Hippocampal formation (tissue), 2 donors: ENCODE measurements at places on chromosomes 7 and 10.

GRCh38 chr10:119518936-119519335, 23.6 kb downstream of the RGS10 start:
- no peak for DNase-seq

DNA sequence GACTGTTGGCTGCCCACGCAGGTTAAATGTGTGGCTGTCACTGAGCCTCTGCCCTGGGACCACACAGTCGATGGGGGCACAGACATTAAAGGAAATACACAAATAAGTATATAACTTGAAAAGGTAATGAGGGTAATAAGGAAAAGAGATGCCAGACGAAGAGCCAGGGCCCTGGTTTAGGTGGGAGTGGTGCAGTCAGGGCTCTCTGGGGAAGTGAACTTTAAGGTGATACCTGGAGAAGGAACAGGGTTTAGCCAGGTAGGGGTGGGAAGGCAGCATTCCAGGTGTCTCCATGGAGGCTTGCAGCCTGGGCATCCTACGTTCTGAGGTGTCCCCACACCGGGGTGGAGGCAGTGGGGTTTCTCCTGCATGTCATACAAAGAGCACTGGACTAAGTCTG, 50.4 kb downstream of the UNC5B start:
- no peak for DNase-seq

GRCh38 chr10:108586424-108586823, 1336.9 kb downstream of the XPNPEP1 start:
- DNase-seq, result no peak

DNA sequence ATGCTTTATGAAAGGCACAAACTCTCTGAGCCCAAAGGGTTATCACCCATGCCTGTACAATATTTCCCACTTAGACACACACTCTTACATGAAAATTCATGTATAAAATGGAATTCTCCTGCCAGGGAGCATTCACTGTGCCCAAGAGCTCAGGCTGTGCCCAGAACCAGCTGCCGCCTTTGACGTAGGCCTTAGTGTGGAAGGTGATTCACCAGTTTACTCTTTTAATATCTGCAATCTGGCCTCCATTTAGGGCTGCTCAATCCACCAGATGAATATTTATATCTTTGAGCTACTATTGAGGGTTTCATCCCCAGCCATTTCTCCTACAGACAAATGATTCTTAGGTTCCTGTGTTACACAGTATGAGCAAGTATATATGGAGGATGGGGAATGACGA, 849.7 kb downstream of the CNTNAP2 start:
- DNase-seq, result no peak

DNA sequence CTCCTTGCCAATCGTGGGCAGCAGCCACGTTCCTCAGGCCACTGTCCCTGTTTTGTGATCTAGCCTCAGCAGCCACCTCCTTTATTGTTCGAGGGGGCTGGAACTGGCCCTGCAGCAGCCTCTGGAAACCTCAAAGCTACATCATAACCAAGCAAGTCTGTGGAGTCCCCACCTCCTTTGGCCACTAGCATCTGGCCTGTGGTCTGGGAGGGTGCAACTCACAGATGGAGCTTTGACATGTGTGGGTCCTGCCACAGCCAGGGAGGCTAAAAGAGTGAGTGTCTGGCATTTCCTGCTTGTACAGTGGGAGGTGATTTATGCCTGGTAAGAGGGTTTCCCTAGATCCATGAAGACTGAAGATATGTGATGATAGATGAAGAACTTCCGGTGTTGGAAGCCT, 32.3 kb upstream of the NUB1 start:
- no peak for DNase-seq

GRCh38 chr10:11208908-11209829, 191.5 kb downstream of the CELF2 start:
- DNase-seq, result no peak

DNA sequence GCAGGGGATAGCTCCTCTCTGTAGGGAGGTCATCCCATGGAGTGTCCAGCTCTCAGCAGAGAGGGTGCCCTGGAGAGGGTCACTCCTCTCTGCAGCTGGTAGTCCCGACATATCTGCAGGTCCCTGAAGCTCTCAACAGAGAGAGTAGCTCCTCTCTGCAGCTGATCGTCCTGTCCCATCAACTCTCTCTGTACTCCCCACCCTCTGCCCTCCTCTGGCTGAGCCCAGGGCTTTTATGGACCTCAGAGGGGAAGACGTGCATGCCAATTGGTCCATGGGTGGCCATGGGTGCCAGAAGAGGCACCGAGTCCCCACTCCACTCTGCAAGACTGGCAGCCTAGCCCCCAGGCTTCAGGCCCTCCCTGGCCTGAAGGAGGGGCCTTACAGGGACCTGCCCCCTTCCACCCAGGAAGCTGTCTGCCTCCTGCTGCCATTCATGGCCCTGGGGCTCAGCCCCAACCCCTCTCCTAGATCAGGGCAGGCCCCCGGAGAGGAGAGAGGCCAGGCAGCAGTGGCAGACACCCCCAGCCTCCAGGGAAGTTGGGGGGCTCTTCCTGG, 9.0 kb upstream of the BLVRA start:
- no peak for DNase-seq

DNA sequence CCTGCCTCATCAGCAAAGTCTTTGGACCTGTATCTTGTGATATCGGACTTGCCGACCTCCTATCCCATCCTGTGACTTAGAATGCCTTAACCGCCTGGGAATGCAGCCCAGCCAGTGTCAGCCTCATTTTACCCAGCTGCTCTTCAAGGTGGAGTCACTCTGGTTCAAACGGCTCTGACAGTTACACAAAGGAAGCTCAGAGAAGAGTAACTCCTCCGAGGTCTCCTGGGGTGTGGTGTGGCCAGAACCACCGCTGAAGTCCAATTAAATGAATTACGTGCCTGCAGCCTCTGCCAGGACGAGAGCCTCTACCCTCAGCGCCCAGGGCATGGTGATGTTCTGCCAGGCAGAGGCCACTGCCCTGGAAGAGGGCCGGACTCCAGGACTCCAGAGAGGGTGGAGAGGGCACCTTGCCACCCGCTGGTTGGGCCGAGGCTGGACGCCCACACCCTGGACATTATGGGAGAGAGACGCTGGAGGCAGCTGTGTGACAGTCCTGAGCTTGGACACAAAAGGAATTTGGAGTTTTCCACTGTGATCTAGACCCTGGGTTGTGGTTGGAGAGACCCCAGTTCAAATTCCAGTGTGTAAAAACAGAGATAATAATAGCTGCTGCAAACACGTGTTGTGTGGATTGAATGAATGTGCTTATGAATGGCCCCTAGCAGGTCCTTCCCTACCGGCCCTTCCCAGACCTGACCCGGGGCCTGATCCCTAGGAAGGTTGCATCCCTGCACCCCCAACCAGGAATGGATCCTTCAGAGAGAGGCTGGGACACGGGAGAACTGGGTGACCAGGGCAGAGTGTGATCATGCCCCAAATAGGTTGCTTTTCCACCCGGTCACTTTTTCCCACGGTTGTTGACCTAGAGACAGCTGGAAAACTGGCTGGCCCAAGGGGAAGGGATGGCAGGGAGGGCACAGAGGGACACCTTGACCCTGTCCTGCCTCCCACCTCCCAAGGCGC, 37.8 kb upstream of the FZD9 start:
- no peak for DNase-seq

DNA sequence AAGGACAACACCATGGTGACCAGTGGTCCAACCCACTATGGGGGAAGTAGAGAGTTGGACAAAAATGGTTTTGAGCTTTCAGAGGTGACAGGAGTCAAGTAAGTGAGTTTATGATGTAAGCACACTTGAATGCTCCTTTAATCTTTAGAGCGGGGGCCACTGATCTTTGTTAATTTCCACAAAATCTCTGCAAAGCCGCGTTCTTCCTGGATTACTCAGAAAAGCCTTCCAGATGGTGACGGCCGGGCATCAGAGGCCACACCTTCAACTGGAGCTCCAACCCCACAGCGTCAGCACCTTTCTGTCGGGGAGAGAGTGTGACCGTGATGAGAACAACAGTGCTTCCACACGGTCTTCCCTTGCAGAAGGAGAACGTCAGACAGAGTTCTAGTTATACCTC, 35.2 kb upstream of the KLF6 start:
- no peak for DNase-seq

GRCh38 chr7:132386201-132386681, 190.0 kb downstream of the PLXNA4 start:
- DNase-seq, result no peak

DNA sequence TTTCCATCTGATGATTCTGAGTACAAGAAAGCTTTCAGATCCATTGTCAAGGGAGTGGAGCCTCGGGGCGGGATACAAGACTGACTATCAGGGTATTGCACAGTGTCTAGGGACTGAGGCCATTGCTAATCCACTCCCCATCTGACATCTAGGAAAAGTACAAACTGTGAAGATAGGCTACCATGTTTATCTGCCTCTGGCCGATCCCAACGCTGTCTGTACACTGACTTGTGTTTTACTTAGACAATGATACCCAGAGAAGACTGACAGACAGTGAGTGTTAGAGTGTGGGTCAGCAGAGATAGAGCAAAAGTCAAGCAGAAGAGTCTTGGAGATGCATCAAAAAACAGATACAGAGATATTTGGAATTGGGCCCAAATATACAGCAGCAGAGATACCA, 3.1 kb upstream of the SLC13A4 start:
- DNase-seq, result no peak

GRCh38 chr10:44327461-44327860, 57.4 kb downstream of the CXCL12 start:
- DNase-seq, result no peak
